NCI-H1105 (cell line): ENCODE measurements at places on chromosomes 11 and 22.

DNA sequence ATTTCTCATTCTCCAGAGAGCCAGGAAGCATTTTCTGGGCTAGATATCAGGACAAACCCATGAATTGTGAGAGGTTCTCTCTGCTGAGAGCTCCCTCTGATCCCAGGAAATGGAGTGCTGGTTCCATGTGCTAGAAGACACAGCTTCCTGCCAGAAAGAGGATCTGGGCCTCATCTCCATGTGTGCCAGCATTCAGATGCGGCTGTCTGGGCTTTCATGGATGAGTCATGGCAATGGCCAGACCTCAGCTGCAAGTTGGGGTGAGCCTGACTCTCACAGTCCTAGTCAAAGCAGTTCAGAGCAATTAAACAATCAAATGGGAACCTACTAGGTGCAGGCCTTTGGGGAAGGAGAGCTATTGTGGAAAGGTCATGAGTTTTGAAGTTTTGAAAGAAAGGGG is 82.3 kb upstream of the EED start:
- no peak for DNase-seq

DNA sequence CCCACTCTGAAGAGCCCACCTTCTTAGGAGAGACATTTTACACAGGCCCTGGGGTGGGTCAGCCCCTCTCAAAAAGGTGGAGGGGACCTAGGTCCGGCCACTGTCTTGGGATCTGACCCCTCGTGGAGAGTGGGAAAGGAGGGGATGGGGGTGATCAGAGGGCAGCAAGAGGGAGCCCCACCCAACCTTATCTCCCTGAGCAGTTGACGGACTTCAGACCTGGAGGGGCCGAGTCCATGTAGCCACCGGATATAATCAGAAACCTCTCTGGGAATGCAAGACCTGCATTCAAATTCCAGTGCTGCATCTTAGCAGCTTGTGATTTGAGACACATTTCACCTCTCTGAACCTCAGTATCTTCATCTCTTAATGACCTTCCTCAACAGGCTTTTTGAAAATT is 44.0 kb downstream of the TP53I11 start:
- no peak for DNase-seq

DNA sequence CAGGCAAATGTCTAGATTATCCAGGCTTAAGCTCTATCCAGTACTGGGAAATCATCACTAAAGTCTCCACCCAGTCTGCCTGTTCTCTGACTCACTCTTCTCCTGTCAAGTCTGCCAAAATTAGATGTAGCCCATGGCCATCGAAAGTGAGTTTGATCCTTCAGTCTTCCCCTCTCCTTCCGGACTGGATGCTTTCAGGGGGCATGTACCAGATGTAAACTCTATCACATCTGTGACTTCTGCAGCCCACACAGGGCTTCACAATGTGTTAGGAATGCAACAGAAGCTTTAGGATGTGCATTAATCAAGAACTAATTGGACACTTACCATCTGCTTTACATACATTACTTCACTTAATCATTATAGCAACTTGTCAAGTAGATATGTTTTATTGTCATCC is 12.3 kb downstream of the ME3 start:
- DNase-seq = no peak

- no peak for DNase-seq
These were observed 1.1 kb downstream of the MLC1 start for GRCh38 chr22:50084080-50084477.

- DNase-seq = no peak
These were observed 169.6 kb downstream of the MAML2 start for GRCh38 chr11:96173422-96173821.

GRCh38 chr22:47854251-47854650 is 1091.8 kb downstream of the TBC1D22A start:
- no peak for DNase-seq

- no peak for DNase-seq
These were observed 37.7 kb downstream of the DSCAML1 start for GRCh38 chr11:117759305-117759704.
